ENCODE measurements at places on chromosomes 2 and 18. TPM values are rescaled to one million over a fixed set of nuclear protein-coding genes. Genes with fewer than 3 reads are reported as not detected.

The MAB21L4 gene
- total RNA-seq = not detected

DNA sequence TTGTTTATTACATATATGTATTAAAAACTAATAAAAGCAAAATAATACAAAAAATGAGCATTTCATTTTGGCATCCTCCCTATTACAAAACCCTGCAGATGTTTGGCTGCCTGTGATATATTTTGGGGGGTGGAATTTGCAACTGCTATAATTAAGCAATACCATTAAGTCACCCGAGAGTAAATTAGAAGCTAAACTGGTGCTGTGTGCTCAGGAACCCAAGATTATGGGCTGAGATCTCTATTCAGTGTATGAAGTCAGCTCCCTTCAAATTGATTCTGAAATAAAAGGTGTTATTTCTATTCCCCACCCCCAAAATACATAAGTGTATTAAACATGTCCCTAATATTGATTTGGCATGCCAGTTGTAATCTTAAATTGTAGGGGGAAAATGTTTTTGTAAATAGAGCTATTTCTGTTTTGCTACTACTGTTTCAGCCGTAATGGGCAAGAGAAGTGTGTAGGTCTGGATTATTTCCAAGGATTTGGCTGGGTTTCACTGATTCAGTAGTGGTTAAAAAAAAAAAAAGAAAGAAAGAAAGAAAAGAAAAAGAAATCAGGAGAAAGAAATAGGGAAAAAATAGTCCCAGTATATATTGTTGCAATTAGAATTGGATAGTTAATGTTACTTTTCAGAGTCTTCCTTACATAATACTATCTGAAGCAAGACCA is 110.9 kb downstream of the SS18 start:
- no peak overlapping the region for H3K4me3 ChIP-seq
- no peaks in the 10 kb centered on the region for H3K36me3 ChIP-seq
- no peaks in the 10 kb centered on the region for H3K27me3 ChIP-seq
- DNase-seq = no peak
- H3K4me1 ChIP-seq = no peaks in the 10 kb centered on the region
- no peak overlapping the region for H3K27ac ChIP-seq

GRCh38 chr2:235142601-235143000 is 190.8 kb downstream of the SH3BP4 start:
- no peaks in the 10 kb centered on the region for H3K4me1 ChIP-seq
- DNase-seq = no peak
- H3K4me3 ChIP-seq = no peak overlapping the region
- H3K36me3 ChIP-seq = no peaks in the 10 kb centered on the region
- no peak overlapping the region for H3K27ac ChIP-seq
- H3K27me3 ChIP-seq = no peaks in the 10 kb centered on the region

- no peak overlapping the region for H3K27ac ChIP-seq
- peak; percentile 52 for DNase-seq
- H3K27me3 ChIP-seq = no peaks in the 10 kb centered on the region
- no peaks in the 10 kb centered on the region for H3K4me1 ChIP-seq
- H3K4me3 ChIP-seq = no peak overlapping the region
These were observed 62.8 kb upstream of the OTOS start for GRCh38 chr2:240203031-240203787.

DNA sequence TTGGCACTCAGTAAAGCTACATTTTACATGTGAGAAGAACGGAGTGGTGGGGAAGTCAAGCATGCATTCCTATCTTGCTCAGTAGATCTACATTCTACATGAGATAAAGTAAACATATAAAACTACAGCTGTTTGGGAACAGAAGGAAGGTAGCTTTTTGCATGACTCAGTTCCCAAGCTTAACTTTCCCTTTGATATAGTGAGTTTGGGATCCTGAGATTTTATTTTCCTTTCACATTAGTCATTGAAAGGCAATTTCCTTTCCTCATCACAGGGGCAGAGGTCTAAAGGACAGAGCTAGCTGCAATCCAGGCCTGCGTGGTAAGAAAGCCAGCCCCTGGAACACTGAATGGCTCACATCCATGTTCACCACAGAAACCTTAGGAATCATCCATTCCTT is 257.2 kb downstream of the SRBD1 start:
- no peak overlapping the region for H3K4me3 ChIP-seq
- no peaks in the 10 kb centered on the region for H3K4me1 ChIP-seq
- H3K27ac ChIP-seq = no peak overlapping the region
- H3K36me3 ChIP-seq = no peaks in the 10 kb centered on the region

- no peak overlapping the region for H3K27ac ChIP-seq
- H3K4me3 ChIP-seq = no peak overlapping the region
- peaks cover 34% of the 10 kb centered on the region for H3K4me1 ChIP-seq
- no peaks in the 10 kb centered on the region for H3K27me3 ChIP-seq
- no peaks in the 10 kb centered on the region for H3K36me3 ChIP-seq
These were observed 88.0 kb upstream of the PELI1 start for GRCh38 chr2:64232266-64232665.

GRCh38 chr2:186456941-186457340 is 29.1 kb upstream of the ZC3H15 start:
- no peak overlapping the region for H3K27ac ChIP-seq
- H3K4me1 ChIP-seq = no peaks in the 10 kb centered on the region
- H3K36me3 ChIP-seq = peaks cover 6% of the 10 kb centered on the region
- no peak overlapping the region for H3K4me3 ChIP-seq

DNA sequence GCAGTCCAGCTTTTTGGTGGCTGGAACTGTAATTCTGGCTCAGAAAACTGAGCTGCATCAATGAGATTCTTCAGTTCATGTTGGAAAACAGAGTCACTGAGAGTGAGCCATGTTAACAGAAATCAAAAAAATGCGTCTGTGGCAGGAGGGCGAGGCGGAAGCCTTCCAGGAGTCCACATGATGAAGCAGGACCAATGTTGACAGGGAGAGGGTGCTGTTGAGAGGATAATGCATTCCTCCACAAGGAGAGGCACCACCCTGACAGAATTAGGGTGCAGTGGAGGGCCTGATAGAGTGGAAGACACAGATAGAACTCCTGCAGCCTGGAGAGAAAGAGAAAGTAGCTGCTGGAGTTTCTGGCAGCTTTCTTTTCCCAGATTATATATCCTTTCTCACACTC is 111.5 kb downstream of the MGAT5 start:
- H3K27me3 ChIP-seq = no peaks in the 10 kb centered on the region
- H3K4me1 ChIP-seq = peaks cover 23% of the 10 kb centered on the region
- DNase-seq = no peak
- no peak overlapping the region for H3K4me3 ChIP-seq
